8988T (cell line): ENCODE measurements at places on chromosomes 3 and 15.
A peak's percentile ranks its signal among the peaks of the same experiment; 100 is the strongest.

DNA sequence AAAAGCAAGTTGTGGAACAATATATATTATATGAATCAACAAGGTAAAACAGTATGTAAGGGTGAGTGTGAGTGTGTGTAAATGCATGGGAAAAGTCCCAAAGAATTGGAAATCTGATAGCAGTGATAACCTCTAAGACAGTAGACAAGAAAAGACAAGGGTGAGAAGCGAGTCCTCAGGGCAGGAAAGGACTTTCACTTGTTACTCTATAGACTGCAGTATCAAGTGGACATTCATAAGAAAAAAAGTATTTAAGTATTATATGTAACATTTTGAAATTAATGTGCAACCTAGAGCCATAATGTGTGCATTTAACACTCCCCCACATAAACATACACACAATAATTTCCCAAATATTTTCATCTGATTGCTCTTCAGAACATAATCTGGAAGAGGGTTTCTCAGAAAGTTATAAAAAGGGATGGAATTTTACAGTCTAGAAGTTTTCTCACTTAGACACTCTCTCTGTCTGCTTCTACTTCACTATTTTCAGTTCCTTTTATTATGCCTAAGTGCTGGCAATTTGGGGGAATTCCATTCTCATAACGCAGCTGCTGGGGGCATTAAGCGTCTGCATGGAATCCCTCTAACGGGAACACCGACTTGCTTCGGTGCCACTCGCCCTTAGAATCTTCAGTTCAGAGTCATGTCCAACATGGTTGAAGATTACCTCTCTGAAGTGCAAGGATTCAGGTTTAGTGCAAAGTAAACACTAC, 50.0 kb upstream of the CDIN1 start:
- no peak for DNase-seq

DNA sequence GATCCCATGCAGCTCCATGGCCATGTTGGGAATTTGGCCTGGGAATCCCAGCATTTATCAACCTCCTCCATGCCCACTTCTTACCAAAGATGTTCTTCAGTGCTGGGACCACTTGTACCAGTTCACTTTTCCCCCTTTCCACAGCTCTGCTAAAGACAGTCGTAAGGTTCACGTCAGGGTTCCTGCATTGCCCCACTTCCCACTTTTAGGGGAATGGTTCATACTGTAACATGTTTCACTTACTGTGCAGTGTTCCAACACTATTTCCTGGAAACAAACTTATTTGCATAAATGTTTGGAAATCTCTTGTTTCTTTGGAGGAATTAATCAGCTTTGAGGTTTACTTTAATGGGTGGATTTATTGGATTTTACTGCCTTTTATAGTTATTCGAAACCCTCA, 17.0 kb downstream of the APH1B start:
- no peak for DNase-seq

DNA sequence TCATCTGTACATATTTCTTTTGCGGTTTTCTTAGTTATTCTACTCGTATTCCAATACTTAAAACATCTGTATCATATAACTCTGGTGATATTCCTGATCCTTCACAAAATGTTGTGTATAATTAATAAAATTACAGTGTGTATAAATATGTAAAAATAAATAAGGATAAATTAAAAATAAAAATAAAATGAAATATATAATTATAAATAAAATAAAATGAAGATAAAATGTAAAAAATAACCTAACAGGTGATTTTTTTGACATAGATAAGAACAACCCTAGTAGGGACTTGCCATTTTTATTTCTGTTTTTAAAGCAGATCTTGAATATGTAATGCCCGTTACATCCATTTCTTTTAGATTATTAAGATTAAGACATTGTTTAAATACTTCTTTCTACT, 25.6 kb downstream of the IL1RAP start:
- no peak for DNase-seq

GRCh38 chr3:187227658-187228258, 30.5 kb downstream of the RTP1 start:
- DNase-seq: peak; percentile 71

- DNase-seq: no peak
These were observed 31.9 kb downstream of the CEP63 start for GRCh38 chr3:134517791-134518190.

DNA sequence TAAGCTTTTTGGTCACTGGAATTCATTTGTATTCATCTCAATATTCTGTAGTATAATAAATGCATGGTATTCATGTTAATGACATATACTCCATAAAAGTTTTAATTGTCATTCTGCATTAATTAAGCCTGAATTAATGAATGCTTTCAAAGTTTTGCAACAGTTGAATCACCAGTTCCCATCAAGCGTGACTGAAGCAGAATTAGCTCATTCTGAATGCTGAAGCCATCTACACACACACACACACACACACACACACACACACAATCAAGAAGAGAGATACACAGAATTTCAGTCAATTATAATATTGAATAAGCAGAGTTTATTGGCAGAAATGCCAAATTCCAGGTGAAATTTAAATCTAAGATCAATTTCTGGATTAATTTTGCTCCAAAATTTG, 252.1 kb upstream of the KCNMB2 start:
- no peak for DNase-seq

DNA sequence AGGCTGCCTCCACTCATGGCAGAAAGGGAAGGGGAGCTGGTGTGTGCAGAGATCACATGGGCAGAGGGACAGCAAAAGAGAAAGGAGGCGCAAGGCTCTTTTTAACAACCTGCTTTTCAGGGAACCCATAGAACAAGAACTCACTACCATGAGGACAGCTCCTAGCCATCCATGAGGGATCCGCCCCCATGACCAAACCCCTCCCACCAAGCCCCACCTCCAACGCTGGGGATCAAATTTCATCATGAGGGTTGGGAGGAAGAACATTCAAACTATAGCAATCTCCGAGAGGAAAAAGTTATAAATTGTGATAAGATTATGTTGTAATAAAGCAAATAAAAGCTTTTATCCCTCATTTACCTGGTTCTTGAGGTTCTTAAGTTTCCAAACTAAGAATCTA, 84.7 kb upstream of the LMCD1 start:
- no peak for DNase-seq

DNA sequence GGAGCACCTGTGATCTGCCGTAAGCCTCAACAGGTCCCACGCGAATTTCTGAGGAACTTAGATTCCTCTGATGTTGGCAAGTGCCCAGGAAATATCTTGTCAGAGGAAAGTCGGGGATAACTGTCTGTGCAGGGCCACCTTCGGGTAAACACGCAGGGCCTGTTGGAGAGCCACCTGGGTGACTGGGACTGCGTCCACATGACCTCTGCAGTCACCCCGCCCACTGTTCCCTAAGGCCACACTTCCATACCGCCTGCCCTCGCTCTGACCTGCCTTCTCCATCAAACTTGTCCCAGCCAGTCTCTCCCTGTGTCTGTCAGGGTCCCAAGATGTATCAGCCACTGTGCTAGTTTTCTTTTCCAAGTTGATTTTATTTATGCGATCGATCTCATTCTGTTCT, 28.7 kb downstream of the BFSP2 start:
- no peak for DNase-seq

DNA sequence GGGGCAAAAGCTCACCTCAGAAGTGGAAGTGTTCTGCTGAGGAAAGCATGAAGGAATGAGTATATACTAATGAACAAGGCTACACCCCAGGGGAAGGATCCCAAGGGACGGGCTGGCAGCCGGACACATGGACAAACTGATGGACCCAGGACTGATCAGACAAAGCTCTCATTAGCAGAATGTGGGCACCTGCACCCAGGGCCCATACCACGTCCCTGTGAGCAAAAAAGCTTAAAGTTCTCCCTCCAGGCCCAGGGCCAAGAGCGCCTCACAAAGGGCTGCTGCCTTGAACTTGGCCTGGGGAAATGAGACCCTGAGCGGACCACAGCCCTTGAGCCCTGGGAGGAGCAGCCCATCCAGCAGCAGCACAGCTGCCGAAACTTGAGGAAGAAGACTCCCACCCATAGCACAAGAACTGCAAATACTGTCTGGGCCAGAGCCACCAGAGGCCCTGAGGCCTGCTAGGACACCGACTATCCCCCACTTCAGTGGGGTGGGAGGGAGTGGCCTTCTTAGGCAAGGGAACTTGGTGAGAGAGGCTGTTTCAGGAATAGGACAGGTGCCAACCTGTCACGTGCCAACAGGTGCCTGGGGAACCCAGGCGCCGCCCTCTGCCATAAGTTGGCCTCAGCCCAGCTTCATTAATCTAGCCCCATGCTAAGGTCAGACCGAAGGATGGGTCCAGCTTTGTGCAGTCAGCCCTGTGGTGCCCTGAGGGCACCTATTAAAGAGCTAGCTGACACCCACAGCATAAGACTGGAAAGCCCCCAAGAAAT, 2.3 kb upstream of the GMPPB start:
- no peak for DNase-seq

GRCh38 chr15:74185710-74186348, 12.3 kb downstream of the ISLR start:
- DNase-seq: no peak

- no peak for DNase-seq
These were observed 15.3 kb downstream of the OR4F15 start for GRCh38 chr15:101827257-101827656.

- no peak for DNase-seq
These were observed 136.0 kb upstream of the PTPRG start for GRCh38 chr3:61425356-61425755.

DNA sequence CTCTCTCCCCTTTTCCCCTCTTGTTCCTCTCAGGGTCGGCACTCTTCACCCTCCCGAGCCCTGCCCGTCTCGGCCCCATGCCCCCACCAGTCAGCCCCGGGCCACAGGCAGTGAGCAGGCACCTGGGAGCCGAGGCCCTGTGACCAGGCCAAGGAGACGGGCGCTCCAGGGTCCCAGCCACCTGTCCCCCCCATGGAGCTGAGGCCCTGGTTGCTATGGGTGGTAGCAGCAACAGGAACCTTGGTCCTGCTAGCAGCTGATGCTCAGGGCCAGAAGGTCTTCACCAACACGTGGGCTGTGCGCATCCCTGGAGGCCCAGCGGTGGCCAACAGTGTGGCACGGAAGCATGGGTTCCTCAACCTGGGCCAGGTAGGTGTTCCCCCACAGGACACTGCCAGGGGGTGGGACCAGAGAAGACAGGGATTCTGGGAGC, 7.2 kb downstream of the FURIN start:
- no peak for DNase-seq

GRCh38 chr15:101476756-101477155, 12.8 kb downstream of the PCSK6 start:
- DNase-seq: no peak

GRCh38 chr15:101047301-101047781, 128.2 kb downstream of the LRRK1 start:
- no peak for DNase-seq

DNA sequence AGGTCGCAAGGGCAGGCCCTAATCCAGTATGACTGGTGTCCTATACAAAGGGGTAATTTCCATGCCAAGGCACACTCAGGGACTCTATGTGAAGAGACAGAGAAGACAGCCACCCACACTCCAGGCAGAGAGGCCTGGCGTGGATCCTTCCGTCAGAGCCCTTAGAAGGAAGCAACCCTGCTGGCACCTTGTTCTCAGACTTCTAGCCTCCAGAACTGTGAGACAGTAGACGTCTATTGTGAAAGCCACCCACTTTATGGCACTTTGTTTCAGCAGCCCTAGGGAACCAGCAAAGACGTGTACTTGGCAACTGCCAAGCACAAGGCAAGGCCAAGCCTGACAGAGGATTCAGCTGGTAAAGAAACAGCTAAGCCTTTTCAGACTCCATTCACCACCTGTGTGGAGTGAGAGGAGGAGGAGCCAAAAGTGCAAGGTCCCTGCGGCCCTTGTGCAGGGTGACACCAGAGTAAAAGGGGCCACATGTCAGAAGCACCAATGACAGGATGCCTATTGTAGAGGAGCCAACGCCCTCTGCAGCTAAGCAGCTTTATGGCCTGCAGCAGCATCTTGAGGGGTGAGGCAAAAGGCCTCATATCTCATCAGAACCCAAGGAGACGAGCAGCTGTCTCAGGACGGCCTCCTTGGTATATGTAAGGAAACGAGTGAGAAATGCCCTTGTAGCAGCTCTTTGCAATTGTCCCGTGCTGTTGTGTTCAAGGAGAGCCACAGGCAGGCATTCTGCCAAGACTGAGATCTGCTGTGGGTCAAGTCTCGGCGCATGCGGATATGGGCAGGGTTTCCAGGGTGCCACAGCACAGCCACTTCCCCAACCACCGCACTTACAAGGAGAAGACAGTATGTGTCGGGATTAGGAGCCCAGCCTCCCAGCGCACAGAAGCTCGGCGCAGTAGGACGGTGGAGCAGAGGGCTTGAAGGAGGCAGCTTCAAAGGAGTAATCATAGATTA, 121.5 kb upstream of the LIPC start:
- DNase-seq: no peak

DNA sequence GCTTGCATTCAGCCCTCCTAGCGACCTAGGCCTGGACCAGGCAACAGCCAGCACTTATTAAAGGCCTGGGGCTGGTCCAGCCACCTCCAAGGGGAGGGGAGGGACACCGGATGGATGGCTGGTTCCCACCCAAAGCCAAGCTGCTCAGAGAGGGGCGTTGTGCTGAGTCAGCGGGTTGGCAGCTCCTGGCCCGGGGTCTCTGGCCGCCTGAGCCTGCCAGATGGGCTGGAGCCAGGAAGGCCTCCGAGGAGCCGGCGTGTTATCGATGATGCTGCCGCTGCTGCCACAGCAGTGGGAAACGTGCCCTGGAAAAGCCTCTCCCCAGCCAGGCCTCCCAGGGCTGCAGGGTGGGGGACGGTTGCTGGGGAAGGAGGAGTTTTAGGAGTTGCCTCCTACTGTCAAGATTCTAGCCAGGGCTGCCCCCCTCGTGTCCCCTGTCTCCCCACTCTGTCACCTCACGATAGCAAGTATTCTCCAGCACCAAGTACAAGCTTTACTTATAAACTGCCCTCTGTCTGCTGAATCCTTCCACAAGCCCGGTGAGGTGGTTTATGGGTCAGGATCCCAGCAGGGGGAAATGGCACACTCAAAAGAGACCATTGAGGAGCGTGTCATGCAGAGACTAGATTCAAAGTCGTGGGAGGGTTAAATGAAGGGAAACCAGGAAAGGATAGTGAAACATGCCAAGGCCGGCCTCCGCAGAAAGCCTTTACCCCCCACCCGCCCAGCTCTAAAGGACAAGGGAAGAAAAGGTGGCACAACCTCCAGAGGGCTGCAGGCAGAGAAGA, 43.2 kb upstream of the TSEN2 start:
- no peak for DNase-seq

GRCh38 chr3:113783463-113783862, 36.6 kb downstream of the ATP6V1A start:
- no peak for DNase-seq

- no peak for DNase-seq
These were observed 59.3 kb downstream of the C3orf85 start for GRCh38 chr3:109195815-109196214.
